ENCODE measurements at places on chromosomes 7 and 10.

- DNase-seq: peak; percentile 63
Measured at GRCh38 chr7:7564323-7564780, 2.3 kb upstream of the MIOS start.

GRCh38 chr7:151390598-151391357, 19.1 kb downstream of the WDR86 start:
- peak; percentile 24 for DNase-seq

- no peak for DNase-seq
Measured at GRCh38 chr10:84987039-84987438, 658.6 kb downstream of the CCSER2 start.

- DNase-seq: peak; percentile 87
Measured at GRCh38 chr7:25857376-25858067, 294.5 kb upstream of the NFE2L3 start.

- DNase-seq: no peak
Measured at GRCh38 chr10:92241158-92241500, 49.7 kb downstream of the CPEB3 start.

DNA sequence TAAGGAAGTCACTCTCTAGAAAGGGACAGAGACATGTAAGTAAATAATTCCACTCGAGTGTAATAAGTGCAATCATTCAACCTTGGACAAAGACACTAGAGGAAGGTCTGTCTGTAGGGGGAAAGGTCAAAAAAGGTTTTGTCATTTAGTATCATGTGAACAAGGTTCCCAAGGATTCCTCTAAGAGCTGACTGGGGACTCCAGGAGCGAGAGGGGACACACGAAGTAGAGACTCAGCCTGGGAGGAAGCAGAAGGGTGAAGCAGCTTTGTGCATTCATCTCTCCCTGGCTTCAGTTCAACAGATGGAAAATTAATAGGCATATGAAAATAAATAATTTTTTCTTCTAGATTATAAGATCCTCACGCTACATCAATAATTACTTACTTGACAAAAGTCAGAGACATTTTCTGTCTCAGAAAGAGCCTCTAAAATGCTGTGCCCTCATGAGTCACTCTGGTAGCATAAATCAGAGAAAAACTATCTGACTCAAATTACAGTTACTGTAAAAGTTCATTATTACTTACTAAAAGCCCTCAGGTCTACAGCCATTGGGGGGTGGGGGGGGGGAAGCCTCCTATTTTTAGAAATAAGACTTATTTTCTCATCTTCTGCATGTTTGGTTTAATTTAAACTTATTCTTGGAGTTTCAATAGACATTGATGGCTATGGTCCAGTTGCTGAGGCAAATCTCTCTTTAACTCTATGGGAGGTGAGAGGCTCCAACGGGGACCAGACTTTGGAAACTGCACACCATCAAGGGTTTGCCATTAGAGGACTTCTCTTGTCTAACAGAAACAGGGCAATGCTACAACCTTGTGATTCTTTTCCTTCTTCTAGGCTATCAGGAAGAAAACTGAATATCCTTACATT, 275.1 kb upstream of the KLF14 start:
- DNase-seq: no peak

- peak; percentile 8 for DNase-seq
Measured at GRCh38 chr7:81482600-81483186, 287.2 kb downstream of the HGF start.

DNA sequence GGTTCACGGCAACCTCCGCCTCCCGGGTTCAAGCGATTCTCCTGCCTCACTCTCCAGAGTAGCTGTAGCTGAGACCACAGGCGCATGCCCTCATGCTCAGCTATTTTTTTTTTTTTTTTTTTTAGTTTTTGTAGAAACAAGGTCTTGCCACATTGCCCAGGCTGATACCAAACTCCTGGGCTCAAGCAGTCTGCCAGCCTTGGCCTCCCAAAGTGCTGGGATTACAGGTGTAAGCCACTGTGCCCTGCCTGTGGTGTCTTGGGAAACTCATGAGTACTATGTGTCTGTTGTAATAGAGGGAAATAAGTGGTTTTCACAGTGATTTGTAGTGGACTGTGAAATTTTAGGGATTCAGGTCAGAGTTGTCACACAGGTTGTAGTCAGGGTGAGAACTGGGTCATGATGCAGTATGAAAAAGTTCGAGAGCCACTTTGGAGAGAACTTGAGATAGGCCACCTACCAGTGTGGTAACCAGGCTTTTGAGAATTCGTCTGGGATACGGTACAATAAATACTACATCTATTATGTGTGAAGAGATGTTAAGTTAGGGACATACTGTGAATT, 30.4 kb downstream of the SIRT1 start:
- DNase-seq: no peak

DNA sequence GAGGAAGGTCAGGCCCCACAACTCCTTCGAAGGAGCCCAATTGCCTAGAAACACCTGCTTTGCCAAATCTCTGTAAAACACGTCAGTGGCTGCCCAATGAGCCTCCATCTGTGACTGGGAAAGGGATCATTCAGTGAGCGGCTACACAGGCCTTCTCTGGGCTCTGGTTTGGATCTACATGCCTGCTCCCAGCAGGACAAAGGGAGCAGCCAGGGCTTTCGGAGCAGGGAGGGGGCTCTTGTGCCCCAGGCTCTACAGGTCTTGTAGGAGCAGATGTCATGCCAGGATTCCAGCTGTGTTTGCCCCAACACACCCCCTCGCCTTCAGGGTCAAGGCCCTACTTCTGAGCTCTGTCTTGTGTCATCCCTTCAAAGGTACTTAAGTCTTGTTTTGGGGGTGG, 73.5 kb downstream of the CLEC2L start:
- no peak for DNase-seq

GRCh38 chr10:72066318-72067284, 21.8 kb downstream of the SPOCK2 start:
- no peak for DNase-seq

DNA sequence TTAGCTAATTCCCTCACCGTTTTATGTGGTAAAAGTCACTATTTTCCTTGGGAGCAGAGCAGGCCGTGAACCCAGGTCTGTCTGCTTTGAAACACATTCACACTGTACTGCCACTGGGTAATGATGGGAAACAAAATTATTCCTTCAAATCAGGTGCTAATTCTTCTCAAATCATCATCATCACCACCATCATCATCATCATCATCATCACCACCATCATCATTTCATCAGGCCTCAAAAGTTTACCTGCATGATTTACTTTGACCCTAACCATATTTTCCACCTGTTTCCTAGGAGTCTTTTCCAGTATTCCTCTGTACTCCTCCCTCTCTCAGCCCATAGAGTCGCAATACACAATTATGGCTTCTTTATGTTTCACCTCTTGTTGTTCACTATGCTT, 220.5 kb downstream of the GLI3 start:
- no peak for DNase-seq

DNA sequence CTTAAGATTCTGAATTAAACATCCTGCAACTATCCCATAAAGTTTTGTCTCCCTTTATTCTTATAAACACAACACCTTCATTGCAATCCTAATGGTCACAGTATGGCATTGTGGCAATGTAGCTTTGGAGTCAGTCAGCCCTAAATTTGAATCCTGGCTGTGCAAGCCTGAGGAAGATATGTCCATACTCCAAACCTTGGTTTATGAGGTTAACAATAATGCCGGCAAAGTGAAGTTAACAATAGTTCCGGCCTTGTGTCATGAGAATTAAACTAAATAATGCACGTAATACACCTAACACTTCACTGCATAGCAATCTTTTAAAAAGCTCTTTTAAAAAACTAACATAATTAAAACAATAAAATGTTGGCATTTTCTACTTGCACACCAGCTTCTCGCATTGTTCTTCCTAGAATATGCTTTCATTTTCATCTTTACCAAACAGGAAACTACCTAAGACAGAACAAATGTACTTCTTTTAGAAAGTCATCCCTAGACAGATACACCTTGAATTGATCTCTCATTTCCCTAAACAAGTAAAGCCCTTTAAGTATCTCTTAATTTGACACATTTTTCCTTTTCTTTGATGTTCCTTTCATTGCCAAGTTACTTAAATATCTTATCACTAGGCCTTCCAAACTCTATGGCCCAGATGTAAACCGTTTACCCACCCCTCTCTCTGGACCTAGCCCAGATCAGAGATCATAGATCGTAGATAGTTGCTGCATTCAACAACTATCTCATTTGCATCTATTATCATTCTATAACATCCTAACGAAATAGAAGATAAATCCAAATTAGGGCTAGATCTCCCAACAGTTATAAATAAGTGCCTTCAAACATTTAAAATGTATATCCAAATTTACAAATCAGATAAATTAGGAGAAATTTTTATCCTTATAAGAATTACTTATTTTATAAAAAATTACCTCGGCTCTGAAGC, 66.7 kb downstream of the CREB3L2 start:
- no peak for DNase-seq

Data from MV-4-11 (cell line).